ENCODE measurements at places on chromosomes 3 and 15.

GRCh38 chr3:66253790-66254620, 33.2 kb downstream of the SLC25A26 start:
- no peak for DNase-seq

DNA sequence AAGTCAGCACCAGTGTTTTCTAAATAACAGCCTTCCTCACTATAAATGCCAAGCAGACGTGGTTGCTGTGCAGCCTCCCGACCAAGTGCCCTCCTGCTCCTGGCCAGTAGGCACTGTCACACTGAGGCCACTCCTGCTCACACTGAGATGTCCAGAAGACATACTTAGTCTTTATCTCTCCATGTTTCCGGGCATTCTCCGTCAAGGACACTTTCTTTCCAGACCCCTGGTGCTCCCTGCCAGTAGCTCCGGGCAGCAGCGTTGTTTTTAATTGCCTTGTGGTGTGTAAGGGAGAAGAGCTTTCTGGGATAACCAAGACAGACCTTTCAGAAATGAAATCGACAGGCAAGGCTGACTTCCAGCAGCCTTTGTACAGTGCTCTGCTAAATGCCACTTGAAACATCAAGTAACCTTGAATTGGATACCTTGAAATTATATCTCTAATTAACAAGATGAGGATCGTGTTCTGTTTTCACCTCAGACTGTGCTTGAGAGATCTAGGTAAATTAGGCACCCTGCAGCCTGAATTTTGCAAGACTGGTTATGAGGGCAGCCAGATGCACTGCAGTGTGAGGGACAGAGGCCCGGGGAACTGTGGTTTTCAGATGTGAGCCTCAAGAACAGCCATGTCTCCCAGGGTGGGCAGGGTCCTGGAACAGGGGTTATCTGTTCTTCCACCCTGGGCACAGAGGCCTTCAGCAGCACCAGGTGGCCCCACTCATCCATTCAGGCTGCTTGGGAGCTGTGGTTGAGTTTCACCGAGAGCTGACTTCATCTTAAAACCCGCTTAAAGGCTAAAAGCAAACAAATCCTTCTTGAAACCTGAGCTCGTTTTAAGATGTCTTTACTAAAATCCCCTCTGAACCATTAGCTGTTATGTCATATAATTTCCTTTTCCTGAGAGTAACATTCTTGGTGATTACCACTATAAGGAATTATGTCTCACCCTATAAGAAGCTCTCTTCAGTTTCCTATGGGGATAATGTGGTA, 105.5 kb upstream of the IL12A start:
- no peak for DNase-seq

DNA sequence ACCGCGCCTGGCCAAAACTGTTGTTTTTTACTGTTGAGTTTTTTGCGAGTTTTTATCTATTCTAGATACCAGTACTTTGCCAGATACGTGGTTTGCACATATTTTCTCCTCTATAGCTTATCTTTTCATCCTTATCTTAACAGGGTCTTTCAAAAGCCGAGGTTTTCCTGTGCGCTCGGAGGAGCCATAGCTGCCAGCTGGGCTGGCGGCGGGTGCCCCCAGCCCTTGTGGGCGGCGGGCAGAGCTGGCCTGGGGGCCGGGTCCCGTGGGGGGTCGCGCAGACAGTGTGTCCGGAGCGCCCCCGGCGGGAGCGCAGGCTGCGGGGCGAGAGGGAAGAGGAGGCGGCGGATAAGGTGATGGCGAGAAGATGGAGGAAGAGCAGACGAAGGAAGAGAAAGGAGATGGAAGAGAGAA, 11.1 kb upstream of the EIF4A2 start:
- DNase-seq, result no peak

- no peak for DNase-seq
Measured at GRCh38 chr3:183275418-183275817, 22.4 kb downstream of the B3GNT5 start.

DNA sequence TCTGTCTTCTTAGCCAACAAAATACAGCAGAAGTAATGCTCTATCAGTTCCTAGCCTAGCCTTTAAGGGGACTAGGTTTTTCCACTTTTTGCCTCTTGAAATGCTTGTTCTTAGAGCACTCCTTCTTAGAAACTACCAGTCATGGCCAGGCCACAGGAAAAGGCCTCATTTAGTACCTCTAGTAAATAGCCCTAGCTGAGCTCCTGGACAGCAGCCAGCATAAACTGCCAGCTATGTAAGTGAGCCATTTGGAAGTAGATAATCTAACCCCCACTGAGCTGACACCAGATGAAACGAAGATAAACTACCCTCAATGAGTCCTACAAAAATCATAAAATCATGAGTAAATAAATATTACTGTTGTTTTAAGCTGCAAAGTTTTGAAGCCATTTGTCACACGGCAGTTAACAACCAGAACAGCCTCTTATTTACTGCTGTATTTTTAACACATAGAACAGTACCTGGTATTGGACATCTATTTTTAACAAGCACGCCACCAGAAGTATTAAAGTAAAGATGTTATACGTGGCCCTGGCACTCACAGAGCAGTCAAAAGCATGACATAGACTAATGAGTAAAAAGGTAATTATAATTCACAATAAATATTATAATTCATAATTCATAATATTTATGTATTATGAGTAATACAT, 12.0 kb downstream of the TBC1D5 start:
- DNase-seq, result no peak

DNA sequence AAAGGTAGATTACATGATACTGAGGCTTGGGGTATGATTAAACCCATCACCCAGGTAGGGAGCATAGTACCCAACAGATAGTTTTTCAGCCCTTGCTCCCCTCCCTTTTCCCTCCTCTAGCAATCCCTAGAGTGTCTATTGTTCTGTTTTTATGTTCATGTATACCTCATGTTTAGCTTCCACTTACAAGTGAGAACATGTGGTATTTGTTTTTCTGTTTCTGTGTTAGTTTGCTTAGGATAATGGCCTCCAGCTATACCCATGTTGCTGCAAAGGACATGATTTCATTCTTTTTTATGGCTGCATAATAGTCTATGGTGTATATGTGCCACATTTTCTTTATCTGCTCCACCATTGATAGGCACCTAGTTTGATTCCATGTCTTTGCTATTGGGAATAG, 82.7 kb downstream of the MYLK start:
- DNase-seq, result no peak

- no peak for DNase-seq
Measured at GRCh38 chr3:71413572-71413971, 170.0 kb downstream of the FOXP1 start.

DNA sequence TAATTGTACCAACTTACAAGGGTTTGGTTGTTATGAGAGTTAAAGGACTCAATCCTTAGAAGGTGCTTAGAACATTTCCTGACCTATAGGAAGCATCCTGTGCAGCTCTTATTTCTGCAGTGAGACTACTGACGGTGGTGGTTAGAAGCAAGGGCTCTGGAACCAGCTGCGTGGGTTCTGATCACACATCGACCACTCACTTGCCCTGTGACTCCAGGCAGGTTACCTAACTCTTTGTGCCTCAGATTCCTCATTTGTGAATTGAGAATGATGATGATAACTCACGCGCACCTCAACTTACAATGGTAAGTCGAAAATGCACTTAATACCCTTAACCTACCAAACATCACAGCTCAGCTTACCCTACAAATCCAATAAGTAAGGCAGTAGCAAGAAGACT, 80.7 kb upstream of the SPATA12 start:
- no peak for DNase-seq

DNA sequence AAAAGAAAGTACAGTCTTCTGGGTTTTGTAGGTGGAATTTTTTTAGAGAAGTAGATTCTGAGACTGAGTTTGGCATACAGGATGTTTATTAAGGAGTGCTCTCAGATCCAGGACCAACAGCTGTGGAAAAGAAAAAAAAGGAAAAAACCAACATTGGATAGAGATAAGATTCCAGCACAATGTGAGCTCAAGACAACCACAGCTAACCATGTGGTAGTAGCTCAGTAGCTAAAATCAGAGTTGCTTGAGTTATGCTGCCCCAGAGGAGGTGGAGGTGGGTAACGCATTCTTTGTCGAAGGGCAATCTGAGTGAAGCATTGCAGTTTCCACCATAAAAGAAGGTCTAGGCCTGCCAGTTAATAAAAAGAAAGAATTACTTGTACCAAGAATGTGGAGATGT, 904.3 kb downstream of the NSUN3 start:
- DNase-seq, result no peak

DNA sequence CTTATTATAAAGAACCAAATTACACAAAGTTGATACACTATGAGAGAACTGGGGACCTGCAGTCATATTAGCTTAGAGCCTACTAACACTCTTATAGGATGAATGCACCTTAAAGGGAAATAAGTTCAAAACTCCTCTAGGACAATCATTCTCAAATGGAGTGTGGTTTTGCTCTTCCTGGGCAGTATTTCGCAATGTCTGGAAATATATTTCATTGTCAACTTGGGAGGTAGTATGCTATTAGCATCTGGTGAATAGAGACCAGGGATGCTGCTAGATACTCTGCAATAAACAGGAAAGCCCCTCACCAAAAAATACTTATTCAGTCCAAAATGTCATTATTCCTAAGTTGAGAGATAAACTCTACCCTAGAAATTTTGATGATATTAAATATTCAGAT, 451.4 kb upstream of the ARPP21 start:
- DNase-seq, result no peak

DNA sequence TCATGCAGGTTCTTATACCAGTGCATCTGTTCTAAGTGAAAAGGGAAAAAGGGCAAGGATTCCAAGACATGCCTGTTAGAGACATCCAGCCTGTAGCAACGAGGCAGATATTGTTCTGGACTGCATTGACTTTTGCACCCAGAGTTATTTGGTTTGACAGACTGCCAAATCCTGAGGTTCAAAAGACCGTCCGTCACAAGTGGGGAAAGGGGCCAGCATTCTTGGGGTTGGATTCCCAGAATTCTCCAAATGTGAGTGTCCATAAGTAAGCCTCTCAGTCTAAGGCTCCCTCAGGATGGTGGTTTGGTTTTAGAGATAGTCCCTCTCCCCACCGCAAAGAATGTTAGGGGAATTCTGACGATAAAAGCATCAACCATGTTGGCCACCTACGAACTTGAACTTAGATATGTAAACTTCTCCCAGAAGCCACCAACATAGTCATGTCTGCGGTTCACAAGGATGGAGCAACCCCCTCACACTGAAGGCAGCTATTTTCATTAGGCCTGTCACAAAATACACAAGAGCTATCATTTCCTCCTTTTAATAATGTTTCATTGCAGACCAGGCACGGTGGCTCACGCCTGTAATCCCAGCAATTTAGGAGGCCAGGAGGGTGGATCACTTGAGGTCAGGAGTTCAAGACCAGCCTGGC, 13.6 kb upstream of the LACTB start:
- DNase-seq, result no peak

GRCh38 chr15:65962187-65962586, 92.9 kb downstream of the RAB11A start:
- DNase-seq, result no peak

- DNase-seq, result no peak
Measured at GRCh38 chr15:76391309-76391708, 54.7 kb downstream of the ISL2 start.

GRCh38 chr15:100537331-100537730, 8.6 kb upstream of the CERS3 start:
- no peak for DNase-seq

GRCh38 chr3:155233213-155233612, 60.3 kb downstream of the STRIT1 start:
- DNase-seq, result no peak

DNA sequence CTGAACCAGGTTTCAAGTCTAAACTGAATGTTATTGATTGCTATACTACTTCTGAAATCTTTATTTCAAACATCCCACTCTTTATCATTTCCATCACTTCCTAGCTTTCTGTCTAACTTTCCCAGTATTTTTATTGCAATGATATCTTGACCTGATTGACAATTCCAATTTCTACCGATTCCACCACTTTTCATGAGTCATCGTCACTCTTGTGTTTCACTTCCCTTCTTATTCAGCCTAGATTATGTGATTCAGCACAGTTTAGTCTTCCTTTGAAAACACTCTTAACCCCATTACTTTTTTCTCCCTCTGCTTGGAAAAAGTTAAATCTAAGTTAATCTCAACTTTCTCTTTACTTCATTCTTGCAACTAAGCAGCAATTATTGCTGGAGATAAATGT, 62.6 kb downstream of the SLC7A14 start:
- DNase-seq, result no peak

DNA sequence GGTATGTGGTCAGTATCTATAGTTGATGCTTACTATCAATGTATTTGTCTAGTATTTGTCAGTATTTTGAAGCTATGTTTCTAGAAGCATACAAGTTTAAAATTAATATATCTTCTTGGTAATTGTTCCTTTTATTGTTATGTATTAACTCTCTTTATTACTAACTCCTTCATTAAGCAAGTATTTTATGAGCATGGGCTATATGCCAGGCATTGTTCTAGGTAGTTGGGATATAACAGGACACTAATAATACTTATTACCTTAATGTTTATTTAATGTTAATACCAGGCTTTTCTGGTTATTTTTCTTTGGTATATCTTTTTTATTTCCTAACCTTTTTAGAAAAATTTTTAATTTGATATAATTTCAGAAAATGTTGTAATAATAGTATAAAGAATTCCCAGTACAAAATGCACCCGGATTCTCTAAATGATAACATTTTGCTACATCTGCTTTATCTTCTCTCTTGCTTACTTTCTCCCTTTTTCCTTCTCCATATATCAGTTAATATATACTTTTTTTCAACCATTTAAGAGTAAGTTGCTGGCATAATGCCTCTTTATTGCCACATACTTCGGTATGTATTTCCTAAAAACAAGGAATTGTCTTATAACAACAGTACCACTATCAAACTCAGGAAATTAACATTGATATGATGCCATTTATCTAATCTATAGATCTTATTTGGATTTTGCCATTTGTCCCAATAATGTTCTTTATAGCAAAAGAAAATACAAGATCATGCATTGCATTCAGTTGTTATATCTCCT, 30.9 kb downstream of the LRRC49 start:
- no peak for DNase-seq

DNA sequence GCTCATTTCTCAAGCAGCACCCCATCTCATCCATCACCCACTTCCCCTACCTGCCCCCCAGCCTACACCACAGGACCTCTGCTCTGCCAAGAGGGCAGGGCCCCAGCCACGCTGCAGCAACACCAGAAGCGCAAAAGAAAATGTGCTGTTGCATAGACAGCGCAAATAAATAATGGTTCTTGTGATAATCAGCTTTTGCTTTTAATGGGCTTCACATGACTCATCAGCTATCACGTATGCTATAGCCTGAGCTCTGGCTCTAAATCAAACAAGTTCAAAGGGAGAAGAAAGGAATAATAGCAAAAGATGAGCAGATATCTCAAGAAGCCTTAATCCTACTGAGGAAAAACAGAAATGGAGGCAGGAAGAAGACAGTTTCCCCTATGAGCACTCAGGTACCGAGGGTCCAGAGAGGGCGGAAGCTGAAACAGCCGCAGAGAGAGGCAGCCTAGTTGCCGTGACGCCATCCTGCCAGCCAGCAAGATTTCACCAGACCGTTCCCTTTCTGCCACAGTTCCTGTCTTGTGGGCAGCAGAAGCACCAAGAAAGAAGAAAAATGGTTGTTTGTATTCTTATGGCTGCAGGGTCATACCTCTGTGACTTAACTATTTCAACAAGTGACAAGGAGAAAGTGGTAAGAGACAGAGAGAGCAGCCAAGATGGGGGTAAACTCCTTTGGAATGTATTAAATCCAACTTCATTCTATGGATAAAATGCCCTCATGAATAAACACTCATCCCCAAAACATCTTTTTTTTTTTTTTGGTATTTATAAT, 22.0 kb downstream of the RAB27A start:
- peak; percentile 29 for DNase-seq

All from activated CD4-positive, alpha-beta T cell treated with anti-CD3 and anti-CD28 coated beads for 24 hours (primary cell).